ENCODE measurements at places on chromosomes 5 and 9.
A peak's percentile ranks its signal among the peaks of the same experiment; 100 is the strongest.

- DNase-seq, result no peak
Observed at GRCh38 chr5:110104060-110104725, 414.5 kb downstream of the MAN2A1 start.

GRCh38 chr5:52134013-52134650 is 653.6 kb upstream of the ITGA1 start:
- DNase-seq, result no peak

- no peak for DNase-seq
Observed at GRCh38 chr9:21919377-21920362, 74.5 kb downstream of the CDKN2A start.

GRCh38 chr9:28365020-28365640 is 791.8 kb upstream of the C9orf72 start:
- no peak for DNase-seq

DNA sequence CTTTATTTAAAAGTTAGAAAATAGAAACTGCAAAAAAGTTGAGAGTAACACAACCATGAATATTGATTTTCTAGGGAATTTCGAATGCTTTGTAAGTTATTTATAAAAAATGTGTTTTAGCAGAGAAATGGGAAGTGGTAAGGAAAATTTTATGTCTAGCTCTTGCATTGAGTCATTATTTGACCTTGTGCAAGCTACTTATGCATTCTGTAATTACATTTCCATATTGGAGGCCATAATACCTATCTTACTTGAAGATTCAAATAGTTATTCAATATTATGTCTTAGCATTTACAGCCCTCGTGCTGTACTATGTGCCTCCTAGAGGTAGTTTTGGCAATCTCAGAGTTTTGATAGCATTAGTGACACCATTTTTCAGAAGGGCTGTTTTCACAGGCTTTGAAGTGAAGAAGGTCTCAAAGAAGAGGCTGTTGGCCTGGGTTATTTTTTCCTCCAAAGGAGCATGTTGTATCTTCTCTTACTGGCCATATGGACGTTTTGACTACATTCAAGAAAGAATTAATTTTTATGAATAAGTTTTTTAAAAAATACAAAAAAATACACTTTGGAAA is 7.4 kb upstream of the DAP start:
- DNase-seq, result peak; percentile 67

DNA sequence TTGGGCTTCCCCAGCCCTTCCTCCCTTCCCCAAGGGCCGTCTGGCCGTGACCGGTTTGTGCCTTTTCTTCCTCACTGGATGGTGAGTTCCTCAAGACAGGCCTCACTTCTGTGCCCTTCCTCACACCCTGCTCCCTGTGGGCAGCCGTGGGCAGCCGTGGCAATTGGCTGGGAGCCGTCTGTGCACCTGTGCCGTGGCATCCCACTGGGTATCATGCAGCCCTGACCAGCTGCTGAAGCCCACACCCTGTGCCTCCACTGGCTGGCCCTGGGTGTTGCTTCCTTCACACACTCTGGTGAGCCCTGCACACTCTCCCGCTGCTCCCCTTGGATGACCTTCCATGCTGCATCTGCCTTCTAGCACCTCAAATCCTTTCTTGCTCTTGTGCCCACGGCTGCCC is 100.2 kb downstream of the COL5A1 start:
- DNase-seq, result no peak

GRCh38 chr5:56833325-56833724 is 18.0 kb downstream of the MAP3K1 start:
- no peak for DNase-seq

DNA sequence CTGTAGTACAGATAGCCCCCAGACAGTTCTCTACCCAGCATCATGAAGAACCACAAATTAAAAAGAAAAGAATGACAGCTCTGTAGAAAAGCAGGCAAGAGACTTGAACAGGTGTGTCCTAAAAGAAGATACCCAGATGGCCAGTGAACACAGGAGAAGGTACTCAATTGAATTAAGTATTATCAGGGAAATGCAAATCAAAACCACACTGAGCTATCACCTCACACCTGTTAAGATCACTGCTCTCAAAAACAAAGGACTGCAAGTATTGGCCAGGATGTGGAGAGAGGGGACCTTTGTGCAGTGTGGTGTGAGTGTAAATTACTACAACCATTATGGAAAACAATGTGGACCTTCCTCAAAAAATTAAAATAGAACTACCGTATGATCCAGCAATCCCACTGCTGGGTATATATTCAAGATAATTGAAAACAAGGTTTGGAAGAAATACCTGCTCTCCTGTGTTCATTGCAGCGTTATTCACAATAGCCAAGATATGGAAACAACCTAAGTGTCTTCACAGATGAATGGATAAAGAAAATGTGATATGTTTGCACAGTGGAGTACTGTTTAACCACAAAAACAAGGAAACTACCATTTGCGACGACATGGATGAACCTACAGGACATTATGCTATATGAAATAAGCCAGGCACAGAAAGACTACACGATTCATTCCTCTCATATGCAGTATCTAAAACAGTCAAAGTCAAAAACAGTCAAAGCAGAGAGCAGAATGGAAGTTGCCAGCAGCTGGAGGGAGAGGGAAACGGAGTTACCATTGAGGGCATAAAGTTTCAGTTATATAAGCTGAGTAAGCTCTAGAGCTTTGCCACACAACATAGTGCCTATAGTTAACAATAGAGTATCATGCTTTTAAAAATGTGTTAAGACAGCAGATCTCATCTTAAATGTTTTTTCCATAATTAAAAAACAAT is 102.6 kb downstream of the WNK2 start:
- DNase-seq, result no peak

DNA sequence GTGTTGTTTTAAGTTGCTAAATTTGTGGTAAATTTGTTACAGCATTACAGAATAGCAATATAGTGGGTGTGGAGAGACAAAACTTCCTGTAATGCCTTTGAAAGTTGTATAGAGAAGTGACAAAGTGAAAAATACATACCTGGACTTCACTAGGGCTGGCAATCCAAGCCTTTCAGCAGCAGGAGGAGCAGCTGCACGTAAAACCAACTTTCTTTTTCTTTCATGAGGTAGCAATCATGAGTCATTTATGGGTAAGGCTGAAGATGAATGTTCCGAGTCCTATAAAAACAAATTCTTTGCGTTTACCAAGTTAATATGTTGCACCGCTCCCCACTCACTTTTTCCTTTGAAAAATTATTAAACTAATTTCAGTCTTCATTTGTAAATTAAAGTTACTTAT is 1138.2 kb downstream of the TAF11L14 start:
- no peak for DNase-seq

GRCh38 chr9:112125951-112126388 is 49.1 kb downstream of the SUSD1 start:
- no peak for DNase-seq

Measured in inflammatory macrophage treated with lipopolysaccharide for 4 hours (primary cell).